Activated CD8-positive, alpha-beta T cell treated with anti-CD3 and anti-CD28 coated beads, Interleukin-2, amount 10 ng/mL, durations not matched to agents 7 days and 5 days (primary cell): ENCODE measurements at places on chromosomes 11 and 22.

GRCh38 chr11:127843483-127844396 lies 743.6 kb downstream of the ETS1 start:
- peak; percentile 75 for DNase-seq
- H3K27me3 ChIP-seq = peaks cover 2% of the 10 kb centered on the region
- no peaks in the 10 kb centered on the region for H3K36me3 ChIP-seq
- no peak overlapping the region for H3K4me3 ChIP-seq
- no peaks in the 10 kb centered on the region for H3K4me1 ChIP-seq

DNA sequence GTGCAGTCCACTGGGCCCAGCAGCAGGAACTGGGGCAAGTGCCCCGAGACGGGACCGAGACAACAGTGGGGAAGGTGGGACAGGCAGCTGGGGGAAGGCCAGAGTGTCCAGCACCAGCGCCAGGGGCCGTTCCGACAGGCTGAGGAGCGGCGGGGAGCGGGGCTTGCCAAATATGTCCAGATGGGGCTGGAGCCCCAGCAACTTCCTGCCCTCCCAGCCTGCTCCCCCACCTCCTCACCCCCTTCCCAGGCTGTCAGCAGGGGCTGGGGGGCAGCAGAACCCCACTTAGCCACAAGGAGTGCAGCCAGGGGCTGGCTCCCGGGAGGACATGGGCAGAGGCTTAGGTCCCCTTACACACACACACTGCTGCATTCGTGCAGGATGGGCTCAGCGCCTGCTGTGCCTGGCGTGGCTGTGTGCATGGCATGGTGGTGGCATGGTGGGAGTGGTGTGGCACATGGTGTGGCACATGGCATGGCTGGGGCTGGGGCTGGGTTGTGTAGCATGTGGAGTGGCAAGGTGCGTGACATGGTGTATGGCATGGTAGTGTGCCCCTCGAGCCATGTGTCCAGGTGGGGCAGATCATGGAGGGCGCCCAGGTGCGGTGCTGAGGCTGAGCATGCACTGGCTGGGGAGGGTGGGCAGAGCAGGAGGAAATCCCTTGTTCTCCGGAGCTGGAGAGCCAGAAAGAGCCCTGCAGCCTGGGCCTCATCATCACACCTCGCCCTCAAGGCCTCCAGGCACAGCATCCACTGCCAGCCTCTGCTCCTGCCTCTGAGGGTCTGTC lies 51.7 kb downstream of the CDKN1C start:
- no peaks in the 10 kb centered on the region for H3K27me3 ChIP-seq
- no peaks in the 10 kb centered on the region for H3K4me1 ChIP-seq
- no peak for DNase-seq
- no peaks in the 10 kb centered on the region for H3K36me3 ChIP-seq
- no peak overlapping the region for H3K4me3 ChIP-seq

DNA sequence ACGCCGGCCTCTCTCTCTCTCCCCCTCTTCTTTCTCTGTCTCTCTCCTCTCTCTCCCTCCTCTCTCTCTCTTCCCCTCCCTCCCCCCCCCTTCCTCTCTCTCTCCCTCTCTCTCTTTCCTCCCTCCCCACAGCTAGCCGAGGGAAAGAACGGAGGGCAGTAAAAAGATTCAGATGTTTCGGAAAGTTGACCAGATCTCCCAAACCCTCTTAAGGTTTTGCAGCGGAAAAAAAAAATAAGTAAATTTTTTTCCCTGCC lies 195 bp upstream of the ALX4 start:
- no peak for DNase-seq
- H3K27ac ChIP-seq = no peak overlapping the region
- no peak overlapping the region for H3K4me3 ChIP-seq
- H3K4me1 ChIP-seq = peaks cover 19% of the 10 kb centered on the region
- peaks cover 91% of the 10 kb centered on the region for H3K27me3 ChIP-seq

DNA sequence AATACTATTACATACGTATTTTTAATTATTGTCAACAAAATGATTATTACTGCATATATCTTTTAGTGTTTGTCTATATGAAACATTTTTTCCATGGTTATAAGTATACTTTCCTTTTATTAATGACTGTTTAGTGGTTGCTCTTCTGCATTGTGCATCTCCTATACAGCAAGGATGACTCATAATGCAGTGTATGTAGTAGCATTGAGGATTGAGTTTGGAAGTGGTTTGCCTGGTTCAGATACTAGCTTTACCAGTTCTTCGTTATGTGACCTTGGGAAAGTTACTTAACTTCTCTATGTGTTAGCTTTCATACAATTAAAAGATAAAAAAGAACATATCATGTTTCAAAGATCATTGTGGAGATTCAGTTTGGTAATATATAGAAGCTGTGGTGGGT lies 44.1 kb downstream of the CHORDC1 start:
- no peak for DNase-seq
- H3K27ac ChIP-seq = no peak overlapping the region
- no peaks in the 10 kb centered on the region for H3K4me1 ChIP-seq
- no peaks in the 10 kb centered on the region for H3K36me3 ChIP-seq
- H3K27me3 ChIP-seq = peaks cover 4% of the 10 kb centered on the region
- H3K4me3 ChIP-seq = no peak overlapping the region

DNA sequence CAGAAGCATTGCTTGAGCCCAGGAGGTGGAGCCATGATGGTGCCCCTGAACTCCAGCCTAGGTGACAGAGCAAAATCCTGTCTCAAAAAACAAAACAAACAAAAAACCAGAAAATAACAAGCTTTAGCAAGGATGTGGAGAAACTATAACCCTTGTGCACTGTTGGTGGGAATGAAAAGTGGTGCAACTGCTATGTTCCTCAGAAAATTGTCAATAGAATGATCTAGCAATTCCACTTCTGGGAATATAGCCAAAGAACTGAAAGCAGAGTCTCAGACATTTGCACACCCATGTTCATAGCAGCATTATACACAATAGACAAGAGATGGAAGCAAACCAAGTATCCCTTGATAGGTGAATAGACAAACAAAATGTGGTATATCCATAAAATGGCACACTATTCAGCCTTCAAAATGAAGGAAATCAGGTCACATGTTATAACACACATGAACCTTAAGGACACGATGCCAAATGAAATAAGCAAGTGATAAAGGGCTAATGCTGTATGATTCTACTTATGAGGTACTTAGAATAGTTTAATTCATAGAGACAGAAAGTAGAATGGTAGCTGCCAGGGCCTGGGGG lies 15.9 kb downstream of the KLHL22 start:
- H3K4me1 ChIP-seq = peaks cover 19% of the 10 kb centered on the region
- no peak overlapping the region for H3K27ac ChIP-seq
- no peaks in the 10 kb centered on the region for H3K27me3 ChIP-seq
- H3K4me3 ChIP-seq = no peak overlapping the region
- no peak for DNase-seq

- H3K4me3 ChIP-seq = no peak overlapping the region
- H3K4me1 ChIP-seq = peaks cover 53% of the 10 kb centered on the region
- DNase-seq = peak; percentile 82
- no peaks in the 10 kb centered on the region for H3K36me3 ChIP-seq
These were observed 10.2 kb upstream of the LRRC32 start for GRCh38 chr11:76680518-76681425.

GRCh38 chr11:121892131-121892681 lies 223.8 kb downstream of the BLID start:
- no peak overlapping the region for H3K27ac ChIP-seq
- H3K4me3 ChIP-seq = no peak overlapping the region
- DNase-seq = no peak
- H3K36me3 ChIP-seq = no peaks in the 10 kb centered on the region
- no peaks in the 10 kb centered on the region for H3K4me1 ChIP-seq

- H3K4me1 ChIP-seq = peaks cover 21% of the 10 kb centered on the region
- H3K4me3 ChIP-seq = no peak overlapping the region
These were observed 73.3 kb downstream of the FAM76B start for GRCh38 chr11:95716266-95716665.

- peaks cover 2% of the 10 kb centered on the region for H3K4me1 ChIP-seq
- H3K4me3 ChIP-seq = no peak within 1 kb of the TSS
- H3K27ac ChIP-seq = no peak within 1 kb of the TSS
- no peaks in the 10 kb centered on the region for H3K36me3 ChIP-seq
- H3K27me3 ChIP-seq = peaks cover 51% of the 10 kb centered on the region
These were observed at the start of gene GRIK4 for GRCh38 chr11:120511116-120511819. Gene GRIK4, plus strand, starts transcription at chr11:120511748. Its CDS starts 148,571 bp downstream, at chr11:120660319.

DNA sequence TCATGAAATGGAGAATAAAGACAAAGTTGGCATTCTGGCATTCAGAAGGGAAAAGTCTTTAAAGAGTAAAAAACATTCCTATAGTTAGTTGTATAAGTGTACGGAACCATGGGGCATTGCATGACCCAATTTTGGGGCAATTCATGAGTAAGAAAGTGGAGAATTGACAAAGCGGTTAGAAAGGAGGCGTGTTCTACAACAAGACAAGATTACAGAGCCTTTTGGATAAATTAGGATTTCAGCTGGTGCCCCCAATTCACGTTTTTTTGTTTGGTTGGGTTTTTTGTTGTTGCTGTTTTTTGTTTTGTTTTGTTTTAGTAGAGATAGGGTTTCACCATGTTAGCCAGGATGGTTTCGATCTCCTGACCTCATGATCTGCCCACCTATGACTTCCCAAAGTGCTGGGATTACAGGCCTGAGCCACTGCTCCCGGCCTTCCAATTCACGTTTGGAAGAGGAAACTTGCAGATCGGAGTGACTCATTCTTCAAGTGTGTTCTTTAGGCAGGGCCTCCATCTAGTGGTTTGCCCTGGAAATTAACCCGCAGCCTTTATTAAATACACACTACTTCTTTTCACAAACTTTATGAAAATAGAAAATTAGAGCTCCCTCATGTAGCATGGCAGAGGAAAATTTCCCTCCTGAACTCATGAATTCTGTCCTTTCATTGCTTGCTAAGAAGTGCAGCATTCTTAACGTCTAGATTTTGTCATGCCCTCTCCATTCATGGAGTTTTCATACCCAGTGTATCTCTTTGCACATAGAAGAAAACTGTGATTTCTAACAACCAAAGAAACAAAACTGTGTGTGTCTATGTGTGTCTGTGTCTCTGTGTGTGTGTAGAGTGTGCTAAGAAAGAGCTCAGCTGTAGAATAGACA lies 118.1 kb downstream of the BBOX1 start:
- H3K4me3 ChIP-seq = no peak overlapping the region
- no peaks in the 10 kb centered on the region for H3K4me1 ChIP-seq
- peaks cover 4% of the 10 kb centered on the region for H3K27me3 ChIP-seq
- no peaks in the 10 kb centered on the region for H3K36me3 ChIP-seq

- no peak for DNase-seq
- no peaks in the 10 kb centered on the region for H3K4me1 ChIP-seq
- H3K36me3 ChIP-seq = no peaks in the 10 kb centered on the region
- no peaks in the 10 kb centered on the region for H3K27me3 ChIP-seq
- H3K4me3 ChIP-seq = no peak overlapping the region
These were observed 424.1 kb upstream of the TENM4 start for GRCh38 chr11:79864882-79865281.

- H3K4me1 ChIP-seq = peaks cover 97% of the 10 kb centered on the region
- H3K27ac ChIP-seq = peak overlapping the region; percentile 97
- peak overlapping the region; percentile 72 for H3K4me3 ChIP-seq
- H3K27me3 ChIP-seq = no peaks in the 10 kb centered on the region
- DNase-seq = no peak
These were observed 17.7 kb downstream of the CYTH4 start for GRCh38 chr22:37299969-37300509.

DNA sequence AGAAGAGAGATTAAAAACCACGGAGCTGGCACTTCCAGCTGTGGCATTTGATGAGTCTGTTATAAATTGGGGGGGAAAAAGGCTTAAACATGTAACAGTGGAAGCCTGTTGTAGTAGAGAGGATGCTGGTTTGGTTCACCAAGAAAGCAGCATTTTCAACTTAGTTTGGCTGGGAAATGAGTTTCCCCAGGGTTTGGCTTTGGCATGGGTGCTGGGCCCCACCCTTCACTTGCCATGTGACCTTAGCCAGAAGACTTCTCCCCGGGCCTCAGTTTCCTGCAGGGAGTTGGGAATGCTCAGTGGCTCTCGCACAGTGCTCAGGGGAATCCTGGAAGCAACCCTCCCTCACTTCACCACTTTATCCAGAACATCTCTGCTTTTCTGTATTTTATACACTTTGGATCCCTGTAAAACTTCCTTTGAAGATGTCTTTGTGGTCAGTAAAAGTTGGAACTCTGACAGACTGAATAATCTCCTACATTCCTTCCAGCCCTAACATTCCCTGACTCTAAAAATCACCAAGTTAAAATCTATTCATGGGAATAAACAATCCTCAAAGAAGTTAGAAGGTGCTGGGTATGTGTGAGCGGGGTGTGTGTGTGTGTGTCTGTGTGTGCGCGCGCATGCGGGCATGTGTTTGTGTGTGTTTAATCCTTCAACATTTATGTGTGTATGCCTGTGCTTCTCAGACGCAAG lies 166.0 kb downstream of the TENM4 start:
- H3K27ac ChIP-seq = no peak overlapping the region
- H3K4me1 ChIP-seq = no peaks in the 10 kb centered on the region
- no peak for DNase-seq
- peaks cover 2% of the 10 kb centered on the region for H3K27me3 ChIP-seq
- no peak overlapping the region for H3K4me3 ChIP-seq

DNA sequence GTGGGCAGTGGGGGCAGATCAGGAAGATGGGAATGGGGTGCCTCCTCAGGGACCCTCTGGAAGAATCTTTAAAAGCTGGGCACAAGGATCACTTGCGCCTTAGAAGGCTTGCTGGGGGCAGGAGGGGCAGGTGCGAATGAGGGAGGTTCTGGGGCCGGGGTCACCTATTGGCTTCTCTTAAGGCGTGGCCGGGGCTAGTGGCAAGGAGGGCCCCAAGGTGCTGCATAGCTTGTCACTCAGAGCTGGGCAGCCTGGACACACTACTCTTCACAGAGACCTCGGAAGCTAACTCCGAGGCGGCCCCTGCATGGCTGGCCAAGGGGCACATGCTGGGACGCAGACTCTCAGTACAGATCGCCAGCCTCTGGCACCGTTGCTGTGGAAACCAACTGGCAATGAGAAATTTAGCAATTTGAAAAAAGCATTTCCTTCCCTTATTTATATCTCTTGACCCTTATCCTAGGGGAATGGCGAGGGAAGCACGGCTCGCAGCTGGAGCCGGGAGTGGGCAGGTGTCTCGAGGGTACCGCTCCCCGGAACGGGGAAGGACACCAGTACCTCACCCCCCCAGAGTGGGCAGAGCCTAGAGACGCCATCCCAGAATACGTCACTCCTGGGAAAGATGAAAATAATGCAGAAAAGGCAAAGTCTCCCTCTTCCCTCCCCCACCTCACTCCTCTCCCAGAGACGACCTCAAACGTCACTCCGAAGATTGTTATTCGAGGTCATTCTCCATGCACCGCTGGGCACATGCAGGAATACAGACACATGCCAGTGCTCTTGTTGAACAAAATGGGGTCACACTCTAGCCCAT lies 188.1 kb downstream of the CTTN start:
- H3K4me1 ChIP-seq = peaks cover 19% of the 10 kb centered on the region
- H3K27me3 ChIP-seq = peaks cover 25% of the 10 kb centered on the region
- H3K36me3 ChIP-seq = peaks cover 3% of the 10 kb centered on the region
- no peak overlapping the region for H3K27ac ChIP-seq
- no peak overlapping the region for H3K4me3 ChIP-seq

- no peaks in the 10 kb centered on the region for H3K4me1 ChIP-seq
- H3K4me3 ChIP-seq = no peak overlapping the region
- peaks cover 6% of the 10 kb centered on the region for H3K27me3 ChIP-seq
- H3K27ac ChIP-seq = no peak overlapping the region
- DNase-seq = peak; percentile 25
These were observed 157.4 kb downstream of the COMMD9 start for GRCh38 chr11:36131721-36132397.
